Left hindlimb (tissue), 1 donor: ENCODE measurements at places on chromosomes 5 and 9.

- no peak for DNase-seq
These were observed 120.2 kb downstream of the CARTPT start for GRCh38 chr5:71839096-71839884.

- no peak for DNase-seq
These were observed 984.9 kb downstream of the TLE4 start for GRCh38 chr9:80556631-80557030.

GRCh38 chr9:131621551-131622358 lies 76.4 kb downstream of the PRRT1B start:
- DNase-seq = no peak

DNA sequence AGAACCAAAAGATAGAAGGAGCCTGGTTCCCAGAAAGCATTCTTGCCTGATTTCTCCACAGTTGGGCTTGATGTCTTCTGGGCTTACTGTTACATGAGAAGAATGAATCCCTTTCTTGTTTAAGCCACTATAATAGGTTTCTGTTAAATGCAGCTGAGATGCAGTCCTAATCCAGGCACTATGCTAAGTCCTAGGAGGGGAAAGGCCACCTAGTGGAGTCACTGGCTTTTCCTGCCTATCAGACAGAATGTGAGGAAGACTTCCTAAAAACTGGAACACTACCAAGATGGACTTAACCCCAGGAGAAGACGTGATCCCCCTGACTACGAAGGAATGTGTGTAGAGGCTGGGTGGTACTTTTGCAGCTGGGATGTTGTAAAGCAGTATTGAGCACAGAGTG lies 34.3 kb upstream of the FSD1L start:
- DNase-seq = no peak

DNA sequence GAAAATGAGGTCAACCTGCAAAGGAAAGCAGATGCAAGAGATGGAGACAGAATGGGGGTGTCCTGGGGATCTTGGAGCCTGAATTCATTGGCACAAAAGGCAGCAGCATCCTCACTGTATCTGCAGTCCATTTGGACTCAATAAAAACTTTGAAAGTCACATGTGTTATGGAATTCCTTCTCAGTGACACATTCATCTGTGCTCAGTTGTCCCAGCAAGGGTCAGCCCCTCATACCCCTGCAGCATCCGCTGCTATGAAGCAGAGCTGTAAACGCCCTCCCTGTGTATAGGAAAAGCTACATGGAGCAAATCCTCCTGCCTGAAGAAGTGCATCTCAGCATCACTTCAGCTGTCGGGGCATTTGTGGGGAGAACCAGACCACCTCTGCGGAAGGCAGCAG lies 14.5 kb upstream of the RARS1 start:
- no peak for DNase-seq

- DNase-seq = peak; percentile 68
These were observed 451 bp downstream of the LPAR1 start for GRCh38 chr9:111037708-111038330.

DNA sequence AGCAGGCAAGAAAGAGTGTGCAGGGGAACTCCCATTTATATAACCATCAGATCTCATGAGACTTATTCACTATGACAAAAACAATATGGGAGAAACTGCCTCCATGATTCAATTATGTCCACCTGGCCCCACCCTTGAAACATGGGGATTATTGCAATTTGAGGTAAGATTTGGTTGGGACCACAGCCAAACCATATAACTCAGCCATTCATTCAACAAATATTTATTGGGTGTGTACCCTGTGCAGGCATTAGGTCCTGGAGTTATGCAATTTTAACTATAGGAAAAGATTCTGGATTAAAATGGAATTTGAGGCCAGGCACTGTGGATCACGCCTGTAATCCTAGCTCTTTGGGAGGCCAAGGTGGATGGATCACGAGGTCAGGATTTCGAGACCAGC lies 124.2 kb upstream of the GAS1 start:
- no peak for DNase-seq

GRCh38 chr9:113808391-113809358 lies 67.4 kb upstream of the ZNF618 start:
- DNase-seq = no peak

DNA sequence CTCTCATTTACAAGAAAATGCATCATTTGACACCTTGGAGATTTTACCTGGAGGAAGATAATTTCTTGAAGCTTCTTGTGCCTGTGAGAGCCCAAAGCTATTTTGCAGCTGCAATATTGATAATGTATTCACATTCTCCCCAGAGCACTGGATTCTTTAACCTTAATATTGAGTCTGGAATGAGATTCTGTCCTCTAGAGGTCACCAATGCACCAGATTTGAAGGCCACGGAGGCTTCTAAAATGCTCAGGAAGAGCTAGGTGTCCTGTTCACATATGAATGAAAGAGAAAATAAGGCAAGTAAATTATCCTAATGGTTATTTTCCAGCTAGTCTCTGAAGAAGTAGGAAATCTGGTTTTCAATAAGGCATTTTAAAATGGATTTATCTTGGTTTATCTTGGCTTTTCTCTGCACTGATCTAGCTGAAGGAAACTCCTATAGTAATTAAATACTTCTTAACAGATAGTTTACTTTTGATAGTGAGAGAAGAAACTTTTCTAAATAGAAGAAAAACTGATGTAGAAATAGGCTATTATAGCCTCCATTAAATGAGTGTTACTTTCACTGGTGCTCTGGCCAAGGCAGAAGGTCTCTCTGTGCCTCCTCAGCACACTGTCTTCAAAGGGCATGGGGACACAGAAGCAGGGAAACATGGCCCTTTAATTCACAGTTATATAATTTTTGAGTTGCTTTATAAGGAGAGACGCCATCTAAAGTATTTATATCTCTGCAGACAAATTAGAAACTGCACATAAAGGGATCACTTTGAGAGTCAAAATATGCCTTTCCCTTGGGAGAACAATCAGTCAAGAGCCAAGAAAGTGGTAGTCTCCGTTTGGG lies 297.0 kb upstream of the ACTBL2 start:
- DNase-seq = peak; percentile 62

DNA sequence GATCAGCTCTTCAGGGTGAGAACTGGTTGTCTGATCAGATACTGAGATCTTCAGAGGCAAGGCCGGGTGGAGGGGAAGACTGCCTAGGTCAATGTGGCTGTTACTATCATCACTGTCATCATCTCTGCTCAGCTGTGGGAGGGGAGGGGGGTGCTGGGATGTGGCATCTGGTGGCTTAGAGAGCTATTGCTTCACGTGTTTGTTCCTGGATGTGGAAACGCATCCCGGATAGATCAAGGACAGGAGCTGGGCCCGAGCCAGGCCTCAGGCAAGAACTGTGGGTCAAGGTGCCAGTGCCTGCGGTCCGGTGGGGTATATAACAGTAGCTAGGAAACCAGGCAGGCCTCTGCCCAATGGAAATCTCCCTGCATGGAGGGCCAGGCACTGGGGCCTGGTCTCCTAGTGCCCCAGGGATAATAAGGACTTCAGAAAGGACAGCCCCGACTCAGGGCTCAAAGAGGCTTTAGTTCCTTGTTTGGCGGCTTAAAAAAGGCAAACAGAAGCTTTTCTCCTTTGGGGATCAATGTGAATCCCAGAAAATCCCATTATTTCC lies 30.3 kb upstream of the TIFAB start:
- DNase-seq = no peak

GRCh38 chr5:143044265-143044664 lies 274.1 kb downstream of the ARHGAP26 start:
- DNase-seq = no peak

GRCh38 chr9:94996641-94997040 lies 270.1 kb downstream of the AOPEP start:
- DNase-seq = no peak

DNA sequence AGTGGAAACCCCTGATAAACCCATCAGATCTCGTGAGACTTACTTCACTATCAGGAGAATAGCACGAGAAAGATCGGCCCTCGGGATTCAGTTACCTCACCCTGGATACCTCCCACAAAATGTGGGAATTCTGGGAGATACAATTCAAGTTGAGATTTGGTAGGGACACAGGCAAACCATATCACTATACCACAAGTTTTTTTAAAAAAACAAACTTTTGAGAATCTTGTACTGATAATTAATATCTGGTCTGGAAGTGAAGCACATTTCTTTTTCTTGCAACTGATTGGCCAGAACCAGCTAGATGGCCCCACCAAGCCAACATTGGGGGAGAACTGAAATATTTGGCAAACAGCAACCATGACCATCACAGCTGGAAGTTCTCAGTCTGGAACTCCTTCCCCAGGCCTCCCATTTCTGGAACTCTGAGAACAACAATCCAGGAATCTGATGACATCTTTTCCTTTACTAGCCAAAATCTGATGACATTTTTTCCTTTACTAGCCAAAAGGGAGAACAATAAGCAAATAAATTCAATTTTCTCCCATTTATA lies 51.8 kb upstream of the CDKN2B start:
- no peak for DNase-seq

DNA sequence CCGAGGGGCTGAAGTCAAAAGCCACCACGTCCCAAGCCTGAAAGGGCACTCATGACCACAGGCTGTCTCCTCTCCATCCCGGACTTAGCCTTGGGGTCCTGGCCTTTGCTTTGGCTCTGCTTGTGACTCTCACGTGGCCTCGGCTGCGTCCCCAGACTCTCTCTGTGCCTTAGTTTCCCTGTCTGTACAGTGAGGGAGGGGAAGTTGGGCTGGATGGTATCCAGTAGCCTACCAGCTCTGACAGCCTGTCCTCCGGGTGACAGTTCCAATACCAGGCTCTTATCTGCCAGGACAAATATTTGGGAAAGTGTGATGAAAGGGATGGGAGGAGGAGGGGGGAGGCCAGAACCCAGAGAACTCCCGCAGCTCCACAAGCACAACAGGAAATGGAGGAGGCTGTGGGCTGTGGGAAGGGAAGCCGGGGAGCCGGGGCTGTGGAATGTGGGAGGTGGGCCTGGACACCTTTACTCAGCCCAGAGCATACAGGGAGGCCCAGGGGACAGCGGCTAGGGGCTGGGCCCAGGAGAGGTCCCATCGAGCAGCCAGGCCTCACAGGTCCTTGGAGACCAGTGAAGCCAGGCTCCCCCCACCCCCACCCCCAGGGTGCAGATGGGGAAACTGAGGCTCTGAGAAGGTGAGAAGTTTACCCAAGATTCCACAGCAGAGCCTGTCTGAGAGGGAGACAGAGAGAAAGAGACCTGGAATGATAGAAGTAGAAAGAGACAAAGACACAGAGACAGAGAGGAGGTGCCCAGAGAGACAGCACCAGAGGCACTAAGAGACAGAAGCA lies 18.3 kb downstream of the PDGFRB start:
- DNase-seq = no peak

DNA sequence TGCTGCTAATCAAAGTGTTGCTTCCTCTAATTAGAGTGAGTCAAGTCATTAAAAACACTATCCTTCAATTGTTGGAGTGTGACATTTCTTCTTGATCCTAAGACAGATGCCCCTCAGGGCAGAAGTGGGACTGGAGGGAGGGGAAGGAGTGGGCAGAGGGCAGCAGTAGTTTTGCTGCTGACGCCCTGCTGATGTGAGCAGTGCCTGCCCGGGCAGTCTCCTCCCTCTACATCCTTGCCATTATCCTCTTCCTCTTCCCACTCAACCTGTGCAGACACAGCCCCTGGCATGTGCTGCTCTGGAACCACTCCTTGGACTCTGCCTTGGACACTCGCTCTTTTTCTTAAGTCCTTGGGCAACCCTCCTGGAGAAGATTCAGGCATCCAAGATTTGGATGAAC lies 232.5 kb downstream of the HSPA4 start:
- DNase-seq = no peak

DNA sequence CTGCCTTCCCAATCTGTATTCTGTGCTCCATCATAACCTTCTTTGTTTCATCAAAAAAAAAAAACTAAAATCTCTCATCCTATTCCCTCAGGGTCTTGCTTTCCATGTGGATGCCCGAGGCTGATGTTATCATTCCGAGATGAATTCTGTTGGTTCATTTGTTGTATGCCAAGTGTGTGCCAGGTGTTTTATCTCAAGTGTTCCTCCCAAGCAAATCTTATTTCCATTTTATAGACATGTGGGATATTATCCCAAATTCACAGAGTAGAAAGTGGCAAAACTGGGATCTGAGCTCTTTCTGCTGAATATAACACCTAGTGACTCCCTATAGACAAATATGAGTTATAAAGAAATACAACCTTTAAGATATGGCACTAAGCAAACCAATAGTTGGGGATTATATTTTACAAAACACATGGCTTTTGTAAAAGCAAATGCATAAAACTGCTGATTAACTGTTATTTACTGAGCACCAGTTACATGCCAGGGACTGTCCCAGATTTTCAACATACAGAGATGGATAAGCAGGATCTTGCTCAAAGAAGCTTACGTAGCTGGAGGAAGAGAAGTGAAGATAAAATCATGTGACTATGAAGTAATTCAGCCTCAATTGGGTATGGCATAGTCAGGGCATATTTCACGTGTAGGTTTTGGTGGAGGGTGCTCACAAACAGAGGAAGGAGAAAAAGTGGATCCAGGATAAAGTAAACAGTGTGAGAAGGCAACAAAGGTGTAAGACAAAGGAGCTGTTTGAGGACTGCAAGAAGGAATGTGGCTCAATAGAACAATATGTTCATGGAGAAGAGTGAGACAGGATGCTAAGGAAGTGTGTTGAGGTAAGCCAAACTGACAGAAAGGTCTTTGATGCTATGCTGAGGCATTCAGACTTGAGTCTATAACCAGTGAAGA lies 143.3 kb upstream of the ADAMTSL1 start:
- no peak for DNase-seq

DNA sequence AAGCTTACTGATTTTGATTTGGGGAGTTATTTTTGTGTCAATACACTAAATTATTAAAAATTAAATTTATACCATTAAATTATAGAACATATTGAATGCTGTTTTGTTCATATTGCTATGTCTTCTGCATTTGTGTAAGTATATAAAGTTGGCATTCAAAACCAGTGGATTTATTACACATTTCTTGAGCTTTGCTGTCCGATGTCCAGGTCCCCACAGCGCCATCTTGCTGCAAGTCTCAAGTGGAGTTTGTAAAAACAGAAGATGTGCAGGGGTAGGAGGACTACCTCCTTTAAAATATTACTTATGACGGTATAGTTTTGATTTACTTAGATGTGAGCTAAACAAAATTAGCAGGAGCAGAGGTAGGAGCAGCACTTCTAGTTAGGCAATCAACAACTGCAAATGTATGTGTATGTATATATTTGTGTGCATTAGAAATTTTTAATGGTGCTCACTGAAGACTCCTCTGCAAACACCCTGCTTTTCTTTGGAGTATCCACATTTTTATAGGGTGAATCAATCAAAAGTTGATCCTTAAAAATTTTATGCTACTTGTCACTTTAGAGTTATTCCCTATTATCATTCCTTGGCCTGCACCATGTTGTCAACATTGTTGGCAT lies 37.4 kb downstream of the CPEB4 start:
- DNase-seq = no peak

DNA sequence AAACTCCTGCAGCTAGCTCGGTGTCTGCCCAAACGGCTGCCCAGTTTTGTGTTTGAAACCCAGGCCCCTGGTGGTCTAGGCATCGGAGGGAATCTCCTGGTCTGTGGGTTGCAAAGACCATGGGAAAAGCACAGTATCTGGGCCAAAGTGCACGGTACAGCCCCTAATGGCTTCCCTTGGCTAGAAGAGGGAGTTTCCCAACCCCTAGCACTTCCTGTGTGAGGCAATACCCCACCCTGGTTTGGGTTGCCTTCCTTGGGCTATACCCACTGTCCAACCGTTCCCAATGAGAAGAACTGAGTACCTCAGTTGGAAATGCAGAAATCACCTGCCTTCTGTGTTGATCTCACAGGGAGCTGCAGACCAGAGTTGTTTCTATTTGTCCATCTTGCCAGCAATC lies 41.8 kb downstream of the CAVIN4 start:
- no peak for DNase-seq
